ENCODE measurements at places on chromosomes 5 and 9.
A peak's percentile ranks its signal among the peaks of the same experiment; 100 is the strongest.

- DNase-seq, result no peak
Observed at GRCh38 chr9:78123808-78124207, 92.2 kb upstream of the GNAQ start.

DNA sequence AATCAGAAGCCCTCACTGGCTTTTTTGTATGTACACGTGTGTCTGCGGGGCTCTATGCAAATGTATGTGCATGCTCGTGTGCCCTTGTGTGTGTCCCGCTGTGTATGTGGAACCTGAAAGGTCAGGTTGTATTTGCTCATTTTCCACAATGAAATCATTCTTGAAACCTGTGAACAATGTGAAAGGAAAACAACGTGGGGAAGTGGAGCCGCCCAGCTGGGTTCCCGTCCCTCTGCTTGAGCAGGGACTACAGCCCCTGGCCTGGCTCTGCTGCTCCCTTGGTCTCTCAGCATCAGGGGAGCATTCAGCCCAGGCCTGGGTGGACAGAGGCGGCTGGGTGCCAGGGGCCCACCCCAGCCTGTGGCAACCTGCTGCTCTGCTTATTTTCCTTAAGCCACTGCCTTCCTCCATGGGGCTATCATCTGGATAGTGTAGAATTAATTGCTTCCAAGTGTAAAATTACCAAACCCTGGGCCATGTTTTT, 3.0 kb downstream of the ECSCR start:
- peak; percentile 73 for DNase-seq

DNA sequence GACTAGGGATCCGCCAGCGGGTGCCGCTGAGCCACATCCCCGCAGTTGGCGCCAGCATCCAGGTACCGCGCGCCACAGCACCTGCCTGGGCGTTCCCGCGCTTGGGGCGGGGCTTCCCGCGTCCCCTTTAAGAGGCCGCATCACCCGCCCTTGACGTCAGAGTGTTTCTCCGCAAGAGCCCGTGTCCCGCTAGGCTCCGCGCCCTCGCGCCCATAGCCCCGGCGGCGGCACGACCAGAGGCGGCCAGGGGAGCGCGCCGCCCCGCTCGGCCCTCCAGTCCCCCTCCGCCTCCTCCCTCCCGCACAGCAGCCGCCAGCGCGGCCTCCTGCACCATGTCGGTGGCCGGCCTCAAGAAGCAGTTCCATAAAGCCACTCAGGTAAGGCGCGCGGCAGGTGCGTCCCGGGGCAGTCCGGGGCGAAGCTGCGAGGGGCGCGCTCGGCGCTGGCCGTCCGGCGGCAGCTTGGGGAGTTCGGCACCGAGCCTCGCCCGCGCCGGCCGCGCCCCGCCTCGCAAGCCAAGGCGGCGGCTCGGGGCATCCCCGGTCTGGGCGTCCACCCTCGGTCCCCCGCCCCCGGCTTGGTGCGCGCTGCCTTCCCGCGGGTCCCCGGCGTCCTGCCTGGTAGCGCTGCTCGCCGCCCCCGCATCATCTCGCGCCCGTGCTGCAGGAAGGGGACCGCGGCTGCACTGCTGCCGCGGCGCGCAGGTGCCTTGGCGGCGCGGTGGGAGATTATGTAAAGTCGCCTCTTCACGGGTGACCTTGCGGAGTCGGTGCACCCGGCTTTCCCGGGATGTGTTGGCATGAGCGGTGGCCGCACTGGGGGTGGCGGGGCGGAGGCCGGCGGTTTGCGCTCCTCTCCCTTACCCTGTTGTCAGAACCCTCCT, at the start of gene SH3GL2:
SH3GL2 (plus strand) TSS at position 156 of the 883 bp plus-strand sequence.
- DNase-seq, result peak; percentile 18

DNA sequence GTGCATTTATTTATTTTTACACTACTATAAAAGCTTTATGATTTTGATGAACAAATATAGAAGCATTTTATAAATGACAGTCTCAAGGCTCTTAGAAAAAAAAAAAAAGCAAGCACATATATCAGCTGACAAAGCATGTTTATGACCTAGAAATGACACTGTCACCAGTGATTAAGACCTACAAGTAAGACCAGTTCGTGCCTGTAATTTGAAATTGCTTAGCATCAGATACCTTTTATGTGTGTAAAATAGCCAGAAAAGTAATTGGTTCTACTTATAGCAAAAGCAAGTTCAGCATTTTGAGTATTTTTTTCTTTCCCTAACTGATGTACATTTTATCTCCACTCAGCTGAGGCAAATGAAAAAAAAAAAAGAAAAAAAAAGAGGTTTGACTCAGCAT, 808.4 kb downstream of the CDH18 start:
- DNase-seq, result no peak

DNA sequence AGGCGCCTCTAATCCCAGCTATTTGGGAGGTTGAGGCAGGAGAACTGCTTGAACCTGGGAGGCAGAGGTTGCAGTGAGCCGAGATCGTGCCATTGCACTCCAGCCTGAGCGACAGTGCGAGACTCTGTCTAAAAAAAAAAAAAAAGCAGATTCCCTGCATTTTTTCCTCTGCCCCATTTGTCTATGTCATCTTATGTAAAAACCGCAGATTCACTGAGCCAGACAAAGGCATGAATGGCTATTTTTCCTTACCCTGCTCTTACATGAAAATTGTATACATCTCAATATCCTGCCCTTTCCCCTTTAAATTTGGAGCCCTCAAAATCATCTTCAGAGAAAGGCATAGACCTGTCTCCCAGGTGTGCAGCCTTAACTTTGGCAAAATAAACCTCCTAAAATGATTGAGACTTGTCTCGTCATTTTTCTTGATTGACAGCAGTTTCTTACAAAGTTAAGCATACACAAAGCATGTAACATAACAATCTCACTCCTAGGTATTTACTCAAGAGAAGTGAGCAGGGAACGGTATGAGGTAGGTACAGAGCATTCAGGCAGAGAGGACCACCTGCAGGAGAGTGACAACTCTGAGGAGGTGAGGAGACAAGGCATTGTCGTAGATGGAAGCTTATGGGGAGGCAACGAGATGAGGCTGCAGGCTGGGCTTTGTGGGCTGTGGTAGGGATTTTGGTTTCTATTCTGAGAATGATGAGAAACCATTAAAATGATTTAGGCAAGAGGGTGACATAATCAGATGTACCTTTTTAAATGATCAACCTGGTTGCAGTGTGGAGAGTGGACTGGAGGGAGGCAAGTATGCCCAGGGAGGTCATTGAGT, 65.7 kb upstream of the IL6ST start:
- DNase-seq, result peak; percentile 61

- DNase-seq, result no peak
Observed at GRCh38 chr5:65577141-65577540, 14.0 kb downstream of the PPWD1 start.

DNA sequence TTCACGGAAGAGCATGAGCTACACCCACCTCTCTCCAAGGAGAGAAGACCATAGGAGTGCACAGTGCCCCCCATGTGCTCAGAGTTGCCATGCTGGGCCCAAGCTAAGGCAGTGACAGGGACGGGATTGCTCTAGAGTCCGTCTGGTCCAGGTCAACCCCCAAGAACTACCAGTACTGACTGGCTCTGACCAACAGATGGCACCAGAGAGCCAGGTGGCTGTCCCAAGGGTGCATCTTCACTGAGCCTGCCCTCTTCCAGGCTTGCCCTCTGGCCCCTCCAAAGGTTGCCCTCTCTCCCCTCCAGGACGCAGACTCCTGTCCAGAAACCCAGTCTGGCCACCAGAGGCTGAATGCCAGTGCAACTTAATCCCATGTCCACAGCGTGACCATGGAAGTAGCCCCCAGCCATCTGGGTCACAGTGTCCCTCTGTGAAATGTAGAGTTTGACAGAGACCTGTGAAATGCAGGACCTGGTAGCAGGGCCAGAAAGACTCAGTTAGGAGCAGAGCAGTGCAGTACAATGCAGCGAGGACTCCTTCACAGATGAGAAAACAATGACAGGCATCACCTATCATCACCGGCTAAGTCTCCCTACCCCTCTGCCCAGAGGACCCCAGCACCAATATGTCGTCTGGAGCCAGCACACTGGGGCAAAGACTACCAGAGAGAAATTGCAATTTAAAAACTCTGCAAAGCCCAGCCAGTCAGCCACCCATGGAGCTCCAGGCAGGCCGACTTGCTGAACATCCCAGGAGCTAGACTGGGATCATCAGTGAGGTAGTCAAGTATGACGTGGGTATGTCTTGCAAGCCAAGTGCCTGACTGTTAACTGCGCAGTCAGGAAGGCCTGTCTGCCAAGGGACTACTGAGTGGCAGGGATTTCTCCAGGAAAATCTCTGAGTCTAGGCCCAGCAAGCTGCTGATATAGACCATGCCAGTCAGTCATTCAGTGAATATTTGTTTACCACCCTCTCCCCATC, 7.7 kb upstream of the SKP1 start:
- DNase-seq, result peak; percentile 87

DNA sequence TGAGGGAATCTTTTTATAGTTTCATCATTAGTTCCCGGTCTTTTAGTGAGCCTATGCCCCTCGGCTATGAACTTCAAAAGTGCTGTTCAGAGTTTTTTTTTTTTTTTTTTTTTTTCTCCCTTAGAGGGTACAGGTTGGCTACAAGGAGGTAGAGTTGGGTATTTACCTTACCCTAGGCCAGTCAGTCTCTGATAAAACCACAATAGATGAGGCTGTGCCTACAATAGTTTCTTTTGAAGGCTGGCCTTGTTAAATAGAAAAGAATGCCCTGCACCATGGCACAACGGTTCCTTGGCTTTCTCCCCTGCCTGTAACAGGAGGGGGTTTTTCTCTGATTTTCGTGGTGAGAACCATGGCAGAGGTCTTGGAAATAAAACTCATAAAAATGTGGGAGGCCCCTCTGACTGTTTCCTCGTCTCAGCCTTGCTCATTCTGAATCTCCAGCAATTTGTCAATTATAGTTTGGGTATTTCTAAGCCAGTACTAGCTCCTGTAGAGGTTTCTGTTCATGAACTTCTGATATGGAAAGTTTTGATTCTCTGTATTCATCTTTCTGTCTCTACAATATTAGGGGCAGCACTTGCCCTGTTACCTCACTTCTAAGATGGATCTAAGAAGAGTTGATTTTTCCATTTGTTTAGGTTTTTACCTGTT, 152.0 kb downstream of the MTRR start:
- no peak for DNase-seq

GRCh38 chr5:172606156-172606785, 34.8 kb upstream of the NEURL1B start:
- DNase-seq, result no peak

DNA sequence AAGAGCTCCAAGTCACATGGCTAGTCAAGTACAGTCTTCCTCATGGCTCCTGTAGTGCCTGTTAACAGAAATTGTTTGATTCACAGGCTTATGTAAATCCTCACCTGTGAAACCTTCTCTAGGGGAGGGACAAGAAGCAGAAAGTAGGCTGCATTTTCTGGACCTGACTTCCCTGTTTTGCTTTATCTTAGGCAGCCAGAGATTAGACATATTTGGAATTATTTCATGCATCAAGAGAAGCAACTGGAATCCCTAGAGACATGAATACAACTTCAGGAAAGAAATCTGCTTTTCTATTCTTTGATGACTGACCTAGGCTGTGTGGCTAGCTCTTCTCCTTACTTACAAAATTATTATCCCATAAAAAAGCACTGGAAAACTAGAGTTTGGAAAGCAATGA, 52.3 kb downstream of the CAST start:
- DNase-seq, result no peak

GRCh38 chr9:7360513-7360912, 439.1 kb downstream of the DMAC1 start:
- DNase-seq, result no peak

- no peak for DNase-seq
Observed at GRCh38 chr5:140794595-140795258, at the start of gene PCDHA2. Gene PCDHA2, plus strand, starts transcription at chr5:140794852.

- DNase-seq, result no peak
Observed at GRCh38 chr9:38649731-38650363, 29.5 kb upstream of the ANKRD18A start.

DNA sequence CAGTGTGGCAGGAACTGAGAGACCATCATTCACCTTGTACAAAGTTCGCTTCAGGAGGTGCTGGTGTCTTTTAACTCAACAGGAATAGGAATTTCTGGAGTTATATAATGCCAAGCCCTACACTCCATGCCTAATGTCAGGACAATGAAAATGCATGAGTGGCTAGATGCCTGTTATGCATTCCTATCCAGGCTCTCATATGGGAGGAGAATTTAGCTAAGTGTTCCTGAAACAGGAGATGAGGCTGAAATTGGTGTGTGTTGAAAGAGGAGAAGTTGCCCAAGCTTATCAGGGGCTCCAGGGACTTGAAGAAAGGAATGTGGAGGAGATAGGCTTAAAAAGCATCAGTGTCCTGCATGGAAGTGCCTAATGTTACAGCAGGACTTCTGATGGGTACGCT, 26.8 kb upstream of the PRUNE2 start:
- no peak for DNase-seq

GRCh38 chr9:110996436-110997220, 41.6 kb downstream of the LPAR1 start:
- DNase-seq, result no peak

GRCh38 chr9:78213712-78214111, 22.2 kb upstream of the CEP78 start:
- no peak for DNase-seq

DNA sequence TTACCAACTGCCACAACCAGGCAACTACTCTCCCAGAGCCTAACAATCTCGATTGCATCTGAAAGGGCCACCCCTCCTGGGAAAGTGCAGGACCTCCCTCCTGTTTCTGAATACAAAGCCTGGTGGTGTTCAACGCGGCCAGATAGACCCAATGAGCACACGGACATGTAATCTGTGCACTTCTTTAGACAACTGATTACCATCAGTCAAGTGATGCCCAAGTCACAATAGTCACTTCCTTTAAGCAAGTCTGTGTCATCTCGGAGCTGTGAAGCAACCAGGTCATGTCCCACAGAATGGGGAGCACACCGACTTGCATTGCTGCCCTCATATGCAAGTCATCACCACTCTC, 739 bp downstream of the C9orf72 start:
- no peak for DNase-seq

DNA sequence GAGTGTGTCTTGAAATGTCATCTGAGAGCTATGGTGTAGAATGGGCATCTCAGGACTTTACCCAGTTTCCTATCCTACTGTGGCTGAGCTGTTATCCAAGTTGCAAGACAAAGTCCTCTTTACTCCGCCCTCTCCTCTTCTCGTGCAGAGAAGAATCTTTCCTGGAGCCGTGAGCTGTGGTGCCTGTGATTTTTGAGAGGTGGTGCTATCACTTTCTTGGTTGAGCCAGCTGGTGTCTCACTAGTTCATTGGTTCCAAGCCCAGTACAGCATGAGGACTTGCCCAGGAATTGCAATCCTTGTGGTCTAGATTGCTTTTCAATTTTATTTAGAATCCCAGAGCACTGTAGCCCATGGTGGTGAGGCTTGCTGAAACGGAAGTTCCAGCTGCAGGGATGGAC, 2300.3 kb downstream of the MAT2B start:
- DNase-seq, result no peak

- DNase-seq, result no peak
Observed at GRCh38 chr9:134123764-134124128, 12.1 kb upstream of the WDR5 start.

- DNase-seq, result no peak
Observed at GRCh38 chr9:118170032-118170955, 466.1 kb downstream of the TLR4 start.

- no peak for DNase-seq
Observed at GRCh38 chr5:42514754-42515153, 91.5 kb downstream of the GHR start.

DNA sequence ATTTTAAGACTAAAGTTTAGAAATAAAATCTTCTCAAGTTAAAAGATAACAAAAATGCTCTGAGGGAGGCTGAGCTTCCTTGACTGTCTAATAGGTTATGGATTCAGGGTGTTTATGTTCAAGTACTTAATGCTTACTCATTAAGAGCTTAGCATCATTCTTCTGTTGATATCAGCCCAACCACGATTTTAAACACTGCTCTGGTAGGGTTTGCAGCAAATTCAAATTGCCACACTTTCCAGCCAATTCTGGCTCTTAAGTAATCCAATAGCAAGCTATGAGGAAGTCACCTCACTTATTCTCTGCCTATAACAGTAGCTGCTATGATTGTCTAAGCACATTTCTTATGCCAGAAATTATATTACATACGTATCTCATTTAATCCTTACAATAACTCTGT, 191.0 kb upstream of the KIF2A start:
- no peak for DNase-seq

Data from activated T-cell treated with anti-CD3 and anti-CD28 coated beads, Interleukin-2, amount 50 U/mL, for 48 hours (primary cell).